Dermis blood vessel endothelial cell (primary cell): ENCODE measurements at places on chromosomes 7 and 10.

DNA sequence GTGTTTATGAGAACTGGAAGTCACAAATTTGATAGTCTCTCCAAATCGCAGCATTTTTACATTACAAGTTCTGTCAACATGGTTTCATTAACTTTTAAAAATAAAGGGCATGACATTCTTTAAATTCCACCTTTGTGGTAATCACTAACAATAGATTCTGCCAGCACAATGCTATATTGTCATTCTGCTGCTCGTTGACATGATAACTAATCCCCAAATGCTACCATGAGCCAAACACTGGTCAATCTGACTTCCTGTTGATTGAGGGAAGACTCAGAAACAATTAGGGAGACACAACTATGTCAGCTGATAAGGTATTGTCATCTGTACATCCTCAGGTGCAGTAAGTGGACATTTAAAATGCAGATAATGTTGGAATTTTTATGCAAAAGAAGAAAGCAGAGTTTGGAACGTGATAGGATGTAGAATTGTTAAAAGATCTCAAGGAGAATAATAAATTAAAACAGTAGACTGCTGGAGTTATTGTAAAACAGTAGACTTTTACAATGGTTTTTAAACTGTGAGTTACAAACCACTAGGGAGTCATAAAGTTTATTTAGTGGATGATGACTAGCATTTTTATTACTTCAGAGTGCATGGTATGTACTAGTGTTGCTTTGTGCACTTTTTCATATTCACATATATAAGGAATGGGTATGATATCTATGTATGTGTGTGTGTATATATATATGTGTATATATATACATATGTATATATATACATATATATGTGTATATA, 126.4 kb upstream of the DKK1 start:
- no peak for DNase-seq

DNA sequence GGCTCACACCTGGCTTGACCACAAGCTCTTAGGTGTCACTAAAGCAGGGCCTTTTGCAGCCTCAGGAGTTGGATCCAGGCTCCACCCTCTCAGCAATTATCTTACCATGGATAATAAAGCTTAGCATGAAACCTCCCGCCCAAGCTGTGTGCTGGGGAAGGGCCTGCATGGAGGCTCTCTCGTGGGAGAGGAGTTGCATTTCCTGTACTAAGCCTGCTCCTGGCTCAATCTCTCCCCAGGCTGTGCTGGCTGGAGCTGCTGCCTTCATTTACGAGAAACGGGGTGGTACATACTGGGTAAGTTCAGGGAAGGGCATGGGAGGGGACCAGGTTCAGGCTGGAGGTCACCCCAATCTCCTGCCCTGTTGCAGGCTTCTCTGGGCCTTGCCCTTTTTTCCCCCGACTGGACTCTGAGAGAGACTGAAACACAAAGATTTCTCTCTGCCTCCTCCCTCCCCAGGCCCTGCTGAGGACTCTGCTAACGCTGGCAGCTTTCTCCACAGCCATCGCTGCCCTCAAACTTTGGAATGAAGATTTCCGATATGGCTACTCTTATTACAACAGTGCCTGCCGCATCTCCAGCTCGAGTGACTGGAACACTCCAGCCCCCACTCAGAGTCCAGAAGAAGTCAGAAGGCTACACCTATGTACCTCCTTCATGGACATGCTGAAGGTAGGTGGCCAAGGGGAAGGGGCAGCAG, 2.7 kb downstream of the TMEM176A start:
- DNase-seq, result no peak

DNA sequence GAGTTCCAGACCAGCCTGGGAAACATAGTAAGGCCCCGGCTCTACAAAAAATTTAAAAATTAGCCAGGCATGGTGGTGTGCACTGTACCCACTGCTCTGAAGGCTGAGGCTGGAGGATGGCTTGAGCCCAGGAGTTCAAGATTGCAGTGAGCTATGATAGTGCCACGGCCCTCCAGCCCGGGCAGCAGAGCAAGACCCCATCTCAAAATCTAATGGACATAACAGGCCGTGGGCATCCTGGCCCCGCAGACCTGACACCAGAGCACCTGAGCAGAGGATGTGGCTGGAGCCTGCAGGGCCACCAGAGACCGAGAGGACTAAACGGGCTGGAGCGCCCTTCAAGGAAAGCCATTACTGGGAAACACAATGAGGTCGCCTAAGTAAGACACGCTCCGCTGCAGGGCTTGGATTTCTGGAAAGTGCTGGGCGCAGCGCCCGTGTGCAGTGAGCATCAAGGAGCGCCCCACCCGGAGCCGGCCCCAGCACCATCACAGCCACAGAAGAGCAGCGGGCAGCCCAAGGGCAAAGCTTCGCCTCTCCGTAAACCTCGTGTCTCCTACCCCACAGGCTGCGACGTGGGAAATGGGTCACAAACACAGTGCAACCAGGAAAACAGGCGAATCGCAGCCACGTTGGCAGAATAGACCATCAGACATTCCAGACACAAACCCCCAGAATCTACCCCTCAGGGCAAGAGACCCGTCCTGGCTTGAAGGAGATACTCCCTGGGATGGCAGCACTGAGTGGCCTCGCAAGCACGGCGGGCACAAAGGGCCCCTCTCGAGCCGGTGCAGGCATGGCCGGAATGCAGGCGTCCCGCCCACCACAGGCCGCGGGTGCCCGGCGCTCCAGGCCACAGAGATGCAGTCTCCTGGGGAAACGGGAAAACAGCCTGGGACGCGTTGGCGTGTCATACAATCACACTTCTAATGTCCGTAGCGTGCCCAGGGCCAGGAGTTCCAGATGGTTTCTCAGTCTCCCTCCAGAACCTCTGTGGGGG, 4.9 kb downstream of the RADIL start:
- no peak for DNase-seq

DNA sequence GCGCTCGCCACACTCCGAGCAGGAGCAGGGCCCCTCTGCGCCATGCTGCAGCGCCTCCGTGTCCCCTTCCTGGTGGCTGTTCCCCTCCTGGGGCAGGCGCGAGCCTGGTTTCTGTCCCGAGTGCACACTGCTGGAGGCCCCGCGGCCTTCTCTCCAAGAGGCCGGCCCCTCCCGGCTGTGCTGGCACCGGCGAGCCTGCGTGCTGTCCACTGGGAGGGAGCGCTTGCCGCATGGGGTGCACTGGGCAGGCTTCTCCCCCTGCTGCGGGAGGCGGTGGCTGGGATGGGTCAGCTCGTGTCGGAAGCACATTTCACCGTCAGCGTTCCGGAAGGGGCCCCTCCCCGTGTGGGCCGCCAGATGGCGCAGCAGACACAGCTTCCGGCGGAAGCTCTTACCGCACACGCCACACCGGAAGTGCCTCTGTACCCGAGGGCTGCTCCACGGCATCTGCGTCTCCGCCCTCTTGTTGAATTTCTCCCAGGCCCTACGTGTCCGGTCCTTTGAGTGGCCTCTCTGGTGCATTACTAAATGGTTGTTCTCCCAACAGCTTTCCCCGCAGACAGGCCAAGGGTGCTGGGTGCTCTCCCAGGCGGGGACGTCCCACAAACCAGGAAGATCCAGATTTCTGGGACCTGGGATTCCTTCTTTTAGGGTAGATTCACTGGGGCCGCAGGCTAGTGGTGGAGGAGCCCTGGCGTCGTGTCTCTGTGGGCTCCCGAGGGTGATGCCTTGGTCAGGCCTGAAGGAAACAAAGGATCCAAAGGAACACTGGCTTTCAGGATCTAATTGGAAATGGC, 18.7 kb downstream of the ZNF786 start:
- peak; percentile 39 for DNase-seq

DNA sequence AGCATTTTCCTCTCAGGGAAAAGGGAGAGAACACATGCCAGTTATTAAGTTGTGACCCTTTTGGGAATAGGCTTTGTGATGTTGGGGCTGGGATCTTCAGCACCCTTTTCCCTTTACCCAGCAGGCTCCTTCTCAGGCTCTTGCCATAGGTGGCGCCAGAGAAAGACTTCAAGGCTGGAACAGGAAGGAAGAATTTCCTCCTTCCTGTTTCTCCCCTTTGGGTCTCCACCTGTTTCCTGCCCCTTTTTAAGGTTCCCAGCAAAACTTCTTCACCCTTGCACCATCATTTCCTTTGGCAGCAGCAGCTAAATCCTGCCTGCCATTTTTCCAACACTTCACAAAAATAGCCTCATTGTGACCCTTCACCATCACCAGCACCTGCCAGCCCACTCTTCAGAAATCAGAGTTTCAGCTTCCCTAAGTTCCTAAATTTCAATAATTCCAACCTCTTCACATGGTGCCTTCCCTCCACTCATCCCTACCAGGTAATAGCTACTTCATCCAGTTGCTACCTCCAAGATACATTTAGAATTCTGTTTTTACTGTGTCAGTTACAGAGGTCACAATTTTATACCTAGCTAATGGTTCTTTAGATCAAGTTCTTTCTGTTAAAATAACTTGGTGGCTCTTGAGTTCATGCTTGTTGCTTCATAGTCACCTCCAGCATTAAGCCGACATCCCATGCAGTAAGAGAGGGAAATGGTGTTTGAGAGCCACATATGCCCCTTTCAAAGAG, 22.4 kb upstream of the FOXK1 start:
- peak; percentile 39 for DNase-seq

GRCh38 chr7:26423436-26423835, 131.8 kb downstream of the SNX10 start:
- no peak for DNase-seq

- no peak for DNase-seq
These were observed 55.9 kb downstream of the CFAP46 start for GRCh38 chr10:132886211-132887099.

GRCh38 chr7:23913016-23913415, 203.0 kb downstream of the STK31 start:
- no peak for DNase-seq

DNA sequence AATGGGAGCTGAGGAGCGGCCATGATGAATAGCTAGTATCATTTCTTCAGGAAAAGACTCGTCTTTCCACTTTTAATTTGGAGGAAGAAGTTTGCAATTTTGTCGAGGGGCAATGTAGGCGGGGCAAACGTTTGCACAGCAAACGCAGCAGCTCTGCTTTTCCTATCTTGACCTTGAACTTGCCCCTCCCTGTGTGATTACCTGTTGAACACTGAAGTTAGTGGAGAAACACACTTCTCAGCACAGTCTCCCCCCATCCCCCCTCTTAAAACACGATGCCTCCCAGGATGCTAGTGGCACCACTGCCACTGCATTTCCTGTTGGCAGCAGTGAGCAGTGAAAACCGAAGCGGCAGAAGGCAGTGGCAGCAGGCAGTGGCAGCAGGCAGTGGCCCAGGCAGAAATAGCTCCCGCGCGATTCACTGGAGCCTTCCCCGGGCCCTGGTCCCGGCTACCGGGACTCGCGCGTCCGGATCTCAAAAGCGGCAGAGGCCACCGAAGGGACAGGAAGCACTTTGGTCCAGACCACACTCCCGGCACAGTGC, at the start of gene EPDR1:
EPDR1 (plus strand) TSS at position 336 of the 544 bp plus-strand sequence. CDS start 300 bp downstream, outside the sequence.
- no peak for DNase-seq

GRCh38 chr7:99473315-99473596, 566 bp downstream of the ZNF789 start:
- DNase-seq, result peak; percentile 85

GRCh38 chr7:13139436-13139835, 452.0 kb downstream of the ARL4A start:
- DNase-seq, result no peak

GRCh38 chr7:86643561-86644281, at the start of gene GRM3:
TSS of gene GRM3 (plus strand) at chr7:86643909. CDS start at chr7:86765146, 121,237 bp downstream.
- no peak for DNase-seq

- peak; percentile 19 for DNase-seq
These were observed 47.3 kb upstream of the TES start for GRCh38 chr7:116162992-116163391.

DNA sequence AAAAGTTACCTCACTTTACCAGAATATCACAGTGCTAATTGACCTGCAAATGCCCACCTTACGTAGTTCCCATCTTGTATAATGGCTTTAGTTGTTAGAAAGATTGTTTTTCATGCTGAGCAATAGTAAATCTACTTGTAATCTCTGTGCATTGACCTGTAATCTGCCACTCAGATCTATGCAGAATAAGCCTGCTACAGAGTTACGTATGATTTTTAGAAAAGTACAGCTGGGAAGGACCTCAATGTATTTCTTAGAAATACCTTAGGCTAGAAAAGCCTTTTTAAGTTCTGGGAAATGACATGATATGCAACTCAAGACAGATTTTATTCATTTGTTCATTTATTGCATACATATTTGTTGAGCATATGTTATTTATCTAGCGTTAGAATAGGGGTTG, 530.9 kb downstream of the SORCS3 start:
- no peak for DNase-seq

GRCh38 chr10:90785782-90786181, 72.1 kb downstream of the HTR7 start:
- DNase-seq, result no peak

DNA sequence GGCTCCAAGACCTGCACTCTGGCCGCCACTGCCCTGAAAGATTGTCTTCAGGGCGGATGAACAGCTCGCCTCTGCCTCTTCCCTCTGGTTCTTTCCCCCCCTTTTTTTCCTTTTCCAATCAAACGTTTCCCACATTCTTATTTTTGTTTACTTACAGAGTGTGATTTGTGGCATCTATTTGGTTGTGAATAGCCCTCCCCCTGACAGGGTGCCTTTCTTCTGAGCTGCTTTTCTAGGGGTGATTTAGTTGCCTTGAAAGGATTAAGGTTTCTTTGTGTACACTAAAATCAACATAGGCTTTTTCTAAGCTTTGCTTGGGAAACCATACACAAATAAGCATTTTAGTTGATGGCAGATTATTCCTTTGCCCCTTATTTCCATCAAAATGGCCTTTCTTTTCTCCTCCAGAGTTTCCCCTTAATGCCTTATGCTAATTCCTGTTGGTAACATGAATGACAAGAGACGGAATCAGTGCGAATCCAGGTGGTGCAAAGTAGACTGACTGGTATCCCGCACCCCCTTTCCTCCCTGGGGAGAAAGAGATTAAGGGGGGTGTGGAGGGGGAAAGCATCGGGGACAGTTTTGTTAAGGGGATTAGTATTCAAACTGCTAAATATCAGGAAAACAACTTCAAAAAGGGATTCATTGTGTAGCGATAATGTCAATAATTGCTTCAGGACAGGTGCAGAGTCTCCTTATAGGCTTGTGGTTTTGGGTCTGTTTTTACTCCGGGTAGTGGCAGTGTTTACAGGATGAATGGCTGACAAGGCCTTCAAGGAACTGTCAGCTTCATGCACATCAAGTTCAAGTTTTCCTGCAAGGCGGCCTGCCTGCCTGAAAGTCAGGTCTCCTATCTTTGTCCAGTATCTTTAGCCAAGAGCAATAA, 431.6 kb upstream of the GALNT17 start:
- no peak for DNase-seq

GRCh38 chr7:47604496-47604890, 22.6 kb upstream of the TNS3 start:
- DNase-seq, result no peak

DNA sequence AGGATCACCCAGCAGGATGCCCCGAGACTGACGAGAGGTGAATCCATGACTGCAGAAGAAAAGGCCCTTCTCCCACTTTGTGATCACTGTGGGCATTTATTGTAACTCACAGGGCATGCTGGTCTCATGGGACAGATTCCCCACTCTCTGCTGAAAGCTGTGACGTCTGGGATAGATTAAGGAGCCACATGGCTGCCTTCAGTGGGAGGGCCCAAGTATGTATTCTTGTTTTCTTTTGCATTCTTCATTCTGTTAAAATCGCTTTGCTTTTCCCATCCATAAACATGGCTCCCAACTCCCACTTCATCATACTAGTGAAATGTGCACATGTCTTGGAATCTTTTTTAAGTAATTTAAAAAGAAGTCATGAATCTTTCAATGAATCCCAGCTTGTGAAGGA, 67.2 kb downstream of the FAM107B start:
- DNase-seq, result no peak

GRCh38 chr7:20211376-20211775, 5.8 kb downstream of the MACC1 start:
- DNase-seq, result no peak

- peak; percentile 58 for DNase-seq
These were observed 180.1 kb downstream of the ARID5B start for GRCh38 chr10:62081341-62082270.
